ENCODE measurements at places on chromosomes 12 and 14.
A peak's percentile ranks its signal among the peaks of the same experiment; 100 is the strongest.

DNA sequence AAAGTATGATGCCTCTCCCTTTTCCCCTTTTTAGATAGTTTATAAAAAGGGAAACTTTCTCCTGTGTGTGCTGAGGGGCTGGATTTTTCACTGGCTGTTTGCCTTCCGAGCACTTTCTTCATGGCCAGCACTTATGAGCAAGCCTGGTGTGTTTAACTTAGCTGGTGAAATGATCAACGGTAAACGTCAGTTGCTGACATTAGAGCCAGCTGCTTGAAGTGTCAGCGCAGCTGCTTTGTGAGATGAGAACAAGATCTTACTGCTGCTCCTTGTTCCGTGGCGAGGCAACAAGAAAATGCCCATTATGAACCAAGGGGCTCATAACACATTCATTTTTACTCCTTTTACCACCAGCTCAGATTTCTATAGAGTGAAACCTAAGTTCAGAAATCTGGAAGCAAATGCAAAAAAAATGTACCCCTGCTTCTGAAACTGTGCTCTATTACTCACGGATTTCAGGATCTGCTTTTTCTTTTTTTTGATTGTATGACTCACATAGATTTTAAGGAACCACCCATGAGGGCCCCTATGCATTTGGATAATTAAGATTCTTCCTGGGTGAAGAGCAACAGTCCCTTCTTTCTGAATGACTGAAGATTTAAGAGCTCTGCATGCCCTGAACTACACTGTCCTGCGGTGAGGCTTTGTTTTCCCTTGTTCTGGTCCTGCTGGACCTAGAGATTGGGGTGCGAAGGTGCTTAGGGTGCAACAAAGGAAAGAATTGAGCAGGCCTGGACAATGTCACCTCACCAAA is 74.3 kb upstream of the CPM start:
- no peak for DNase-seq

DNA sequence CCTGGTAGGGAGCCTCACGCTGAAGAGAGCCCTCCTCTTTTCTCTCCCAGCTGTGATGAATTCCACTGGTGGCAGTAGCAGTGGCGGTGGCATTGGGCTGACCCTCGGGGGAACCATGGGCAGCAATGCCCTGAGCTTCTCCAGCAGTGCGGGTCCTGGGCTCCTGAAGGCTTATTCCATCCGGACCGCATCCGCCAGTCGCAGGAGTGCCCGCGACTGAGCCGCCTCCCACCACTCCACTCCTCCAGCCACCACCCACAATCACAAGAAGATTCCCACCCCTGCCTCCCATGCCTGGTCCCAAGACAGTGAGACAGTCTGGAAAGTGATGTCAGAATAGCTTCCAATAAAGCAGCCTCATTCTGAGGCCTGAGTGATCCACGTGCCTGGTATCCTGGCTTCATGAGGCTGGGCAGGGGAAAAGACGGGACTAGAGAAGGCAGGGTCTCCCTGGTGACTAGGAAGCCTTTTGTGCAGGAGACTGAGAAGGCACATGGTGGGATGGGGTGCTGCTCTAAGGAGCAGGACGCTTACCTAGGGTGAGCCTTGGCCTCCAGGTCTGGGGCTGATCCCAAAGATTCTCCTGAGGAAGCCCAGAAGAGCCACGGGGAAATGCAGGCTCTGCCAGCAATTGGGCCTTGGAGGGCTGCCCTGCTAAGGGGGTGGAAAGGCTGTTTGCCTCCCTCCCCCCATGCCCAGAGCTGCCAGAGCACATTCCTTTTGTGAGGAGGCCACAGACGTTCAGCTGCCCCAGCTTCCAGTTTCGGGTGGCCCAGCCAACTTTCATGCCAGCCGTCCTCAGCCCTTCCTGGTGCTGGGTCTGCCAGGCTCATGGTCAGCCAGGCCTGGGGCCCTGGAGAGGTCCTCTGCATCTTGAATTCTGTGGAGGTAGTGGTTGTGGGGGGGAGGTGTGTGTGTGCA is 15.8 kb downstream of the KRT7 start:
- DNase-seq, result no peak

DNA sequence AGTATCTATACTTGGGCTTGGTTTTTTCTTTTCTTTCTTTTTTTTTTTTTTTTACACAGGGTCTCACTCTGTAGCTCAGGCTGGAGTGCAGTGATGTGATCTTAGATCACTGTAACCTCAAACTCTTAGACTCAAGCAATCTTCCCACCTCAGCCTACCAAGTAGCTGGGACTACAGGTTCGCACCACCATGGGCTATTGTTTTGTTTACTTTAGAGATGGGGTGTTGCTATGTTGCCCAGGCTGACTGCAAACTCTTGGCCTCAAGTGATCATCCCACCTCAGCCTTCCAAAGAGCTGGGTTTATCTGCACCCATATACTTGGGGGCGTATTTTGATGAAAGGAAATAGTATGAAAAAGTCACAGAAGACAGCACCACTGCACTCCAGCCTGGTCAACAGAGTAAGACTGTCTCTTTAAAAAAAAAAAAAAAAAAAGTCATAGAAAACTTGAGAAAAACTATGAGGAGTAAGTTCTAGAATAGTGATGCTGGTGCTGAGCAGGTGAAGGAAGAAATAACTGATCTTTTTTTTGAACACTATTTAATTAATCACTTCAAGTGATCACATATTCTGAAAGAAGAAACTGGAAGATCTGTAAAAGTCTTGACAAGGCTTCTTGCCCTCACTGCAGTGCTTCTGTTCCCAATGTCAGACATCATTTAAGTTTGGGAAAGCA is 53.8 kb upstream of the NPFF start:
- DNase-seq, result no peak

DNA sequence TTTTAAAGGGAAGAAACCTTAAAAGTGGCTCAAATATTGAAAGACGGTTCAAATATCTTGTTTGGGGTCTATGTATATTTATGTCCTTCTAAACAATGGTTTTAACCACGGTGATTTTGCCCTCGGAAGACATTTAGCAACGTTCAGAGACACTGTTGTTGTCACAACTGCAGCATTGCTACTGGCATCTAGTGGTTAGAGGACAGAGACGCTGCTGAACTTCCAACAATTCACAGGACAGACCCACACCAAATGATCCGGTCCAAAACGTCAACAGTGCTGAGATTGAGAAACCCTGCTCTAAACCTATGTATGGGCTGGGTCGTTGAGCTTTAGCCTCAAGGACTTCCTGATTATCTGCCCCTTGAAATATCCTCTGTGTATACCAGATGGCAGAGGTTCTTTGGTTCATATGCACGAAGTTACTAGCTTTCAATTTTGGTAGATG is 1.7 kb downstream of the ANGEL1 start:
- peak; percentile 37 for DNase-seq

DNA sequence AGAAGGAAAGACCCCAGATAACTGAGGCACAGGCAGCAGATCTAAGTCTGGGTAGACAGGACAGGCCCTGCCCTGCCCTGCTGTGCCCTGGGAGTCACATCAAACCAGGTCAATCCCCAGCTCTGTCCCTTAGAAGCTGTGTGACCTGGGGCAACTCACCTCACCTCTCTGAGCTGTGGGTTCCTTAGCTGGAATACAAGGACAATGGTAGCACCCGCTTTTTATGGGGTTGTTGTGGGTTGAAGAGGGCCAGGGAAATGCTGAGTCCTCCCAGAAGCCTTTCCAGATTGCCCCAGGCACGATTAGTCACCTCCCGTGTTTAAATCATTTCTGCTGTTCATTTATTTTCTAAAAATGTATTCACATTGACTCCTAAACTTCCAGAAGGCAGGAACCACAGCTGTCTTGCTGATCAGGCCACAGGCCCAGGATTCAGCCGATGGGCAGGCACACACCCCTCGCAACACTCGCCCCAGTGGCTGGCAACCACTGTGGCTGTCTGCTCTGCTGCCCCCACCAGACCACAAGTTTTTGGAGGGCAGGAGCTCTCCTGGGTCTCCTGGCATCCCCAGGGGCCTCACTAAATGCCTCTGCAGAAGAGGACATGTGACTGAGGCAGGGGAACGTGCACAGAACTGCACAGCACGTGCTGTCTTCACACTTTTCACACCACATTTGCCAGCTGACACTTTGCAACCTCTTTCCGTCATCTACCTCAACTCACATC is 3.0 kb downstream of the SELPLG start:
- peak; percentile 83 for DNase-seq

- no peak for DNase-seq
Measured at GRCh38 chr12:46609273-46609623, 216.5 kb downstream of the SLC38A4 start.

DNA sequence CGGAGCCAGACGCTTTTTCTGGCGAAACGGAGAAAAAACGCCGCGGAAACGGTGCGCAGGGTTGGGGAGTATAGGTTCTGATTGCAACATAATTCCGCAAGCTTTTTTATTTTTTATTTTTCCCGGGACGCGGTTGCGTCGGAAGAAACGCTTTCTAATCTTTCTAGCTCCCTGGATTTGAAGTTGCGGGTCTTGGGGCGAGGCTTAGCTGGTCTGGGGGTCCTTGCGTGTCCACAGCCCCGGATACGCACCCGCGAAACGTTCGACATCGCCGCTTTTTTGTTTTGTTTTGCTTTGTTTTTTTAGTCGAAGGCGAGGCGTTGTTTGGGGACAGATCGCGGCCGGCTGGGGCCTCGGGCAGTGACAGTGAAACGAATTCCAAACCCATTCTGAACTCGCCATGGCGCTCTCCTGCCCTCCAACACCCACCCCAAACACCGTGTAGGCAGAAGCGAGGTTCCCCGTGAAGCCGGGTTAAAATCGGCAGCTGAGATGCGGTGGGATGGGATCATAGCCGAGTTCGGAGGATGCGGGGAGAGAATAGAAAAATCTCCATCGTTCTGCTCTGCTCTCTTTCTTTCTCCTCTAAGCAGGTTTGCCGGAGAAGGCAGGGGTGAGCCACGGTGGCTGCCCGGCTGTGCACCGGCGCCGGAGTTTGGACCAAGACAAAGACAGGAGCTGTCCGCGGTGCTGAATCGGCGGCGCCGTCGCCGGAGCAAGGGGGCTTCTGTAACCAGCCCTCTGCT is 8.1 kb upstream of the LHX5 start:
- peak; percentile 45 for DNase-seq

DNA sequence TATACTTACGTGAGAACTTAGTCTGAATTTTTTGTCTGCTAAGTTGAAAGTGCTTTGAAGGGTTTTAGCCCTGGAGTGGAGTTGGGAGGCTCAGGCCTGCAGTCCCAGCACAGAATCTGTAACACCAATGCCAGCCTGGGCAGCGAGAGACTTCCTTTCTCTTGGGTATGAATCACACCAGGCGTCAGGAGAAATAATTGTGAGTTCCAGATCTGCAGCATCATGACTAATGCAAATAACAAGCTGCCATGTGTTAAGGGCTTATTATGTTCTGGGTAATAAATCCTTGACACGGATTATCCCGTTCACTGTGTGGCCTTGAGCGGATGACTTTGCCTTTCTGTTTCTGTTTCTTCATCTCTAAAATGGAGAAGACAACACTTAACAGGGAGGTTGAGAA is 70.6 kb downstream of the B4GALNT3 start:
- DNase-seq, result no peak

DNA sequence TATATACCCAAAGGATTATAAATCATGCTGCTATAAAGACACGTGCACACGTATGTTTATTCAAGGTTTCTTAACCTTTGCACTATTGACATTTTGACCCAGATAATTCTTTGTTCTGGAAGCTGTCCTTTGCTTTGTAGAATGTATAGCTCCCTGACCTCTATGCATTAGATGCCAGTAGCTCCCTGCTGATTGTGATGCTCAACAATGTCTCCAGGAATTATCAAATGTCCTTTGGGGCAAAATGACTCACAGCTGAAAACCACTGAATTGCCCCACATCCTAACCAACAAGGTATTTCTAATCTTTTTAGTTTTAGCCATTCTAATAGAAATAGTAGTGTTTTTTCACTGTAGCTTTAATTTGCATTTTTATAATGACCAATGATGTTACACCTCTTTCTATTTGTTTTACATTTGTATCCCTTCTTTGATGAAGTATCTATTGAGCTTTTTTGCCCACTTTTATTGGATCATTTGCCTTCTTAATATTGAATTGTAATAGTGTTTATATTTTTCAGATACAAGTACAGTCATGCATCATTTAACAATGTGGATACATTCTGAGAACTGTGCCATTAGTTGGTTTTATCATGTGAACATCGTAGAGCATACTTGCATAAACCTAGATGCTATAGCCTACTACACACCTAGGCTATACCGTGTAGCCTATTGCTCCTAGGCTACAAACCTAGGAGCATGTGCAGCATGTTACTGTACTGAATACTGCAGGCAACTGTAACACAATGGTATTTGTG is 10.4 kb upstream of the NOPCHAP1 start:
- DNase-seq, result no peak

DNA sequence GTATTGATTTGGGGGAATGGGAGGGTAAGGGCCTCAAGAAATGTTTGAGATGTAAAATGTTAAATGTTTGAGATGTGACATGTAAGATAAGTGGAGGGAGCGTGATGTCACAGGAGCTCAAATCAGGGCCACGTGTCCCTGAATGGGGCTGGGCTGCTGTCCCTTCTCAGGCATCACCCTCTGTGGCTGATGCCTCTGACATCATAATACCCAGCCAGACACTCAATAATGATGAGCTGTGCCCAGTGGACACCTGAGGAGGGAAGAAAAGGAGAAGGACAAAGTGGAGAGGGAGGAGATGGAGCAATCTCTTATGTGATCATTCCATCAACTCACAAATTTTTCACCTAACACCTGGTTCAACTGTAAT is 120.8 kb downstream of the SAMD4A start:
- no peak for DNase-seq

DNA sequence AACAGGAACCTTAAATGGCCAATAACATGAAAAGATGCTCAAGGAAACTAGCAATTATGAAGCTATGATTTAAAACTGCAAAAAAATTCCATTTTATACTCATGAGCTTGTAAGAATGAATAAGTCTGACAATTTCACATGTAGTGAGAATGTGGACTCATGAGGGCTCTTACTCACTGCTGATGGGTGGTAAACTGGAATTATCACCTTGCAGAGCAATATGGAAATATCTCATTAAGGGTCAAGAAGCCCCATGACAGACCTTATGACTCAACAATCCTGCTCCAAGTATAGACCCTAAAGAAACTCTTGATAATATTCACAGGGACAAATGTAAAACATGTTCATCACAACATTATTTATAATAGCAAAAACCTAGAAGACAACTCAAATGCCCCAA is 23.5 kb upstream of the SMAGP start:
- no peak for DNase-seq

DNA sequence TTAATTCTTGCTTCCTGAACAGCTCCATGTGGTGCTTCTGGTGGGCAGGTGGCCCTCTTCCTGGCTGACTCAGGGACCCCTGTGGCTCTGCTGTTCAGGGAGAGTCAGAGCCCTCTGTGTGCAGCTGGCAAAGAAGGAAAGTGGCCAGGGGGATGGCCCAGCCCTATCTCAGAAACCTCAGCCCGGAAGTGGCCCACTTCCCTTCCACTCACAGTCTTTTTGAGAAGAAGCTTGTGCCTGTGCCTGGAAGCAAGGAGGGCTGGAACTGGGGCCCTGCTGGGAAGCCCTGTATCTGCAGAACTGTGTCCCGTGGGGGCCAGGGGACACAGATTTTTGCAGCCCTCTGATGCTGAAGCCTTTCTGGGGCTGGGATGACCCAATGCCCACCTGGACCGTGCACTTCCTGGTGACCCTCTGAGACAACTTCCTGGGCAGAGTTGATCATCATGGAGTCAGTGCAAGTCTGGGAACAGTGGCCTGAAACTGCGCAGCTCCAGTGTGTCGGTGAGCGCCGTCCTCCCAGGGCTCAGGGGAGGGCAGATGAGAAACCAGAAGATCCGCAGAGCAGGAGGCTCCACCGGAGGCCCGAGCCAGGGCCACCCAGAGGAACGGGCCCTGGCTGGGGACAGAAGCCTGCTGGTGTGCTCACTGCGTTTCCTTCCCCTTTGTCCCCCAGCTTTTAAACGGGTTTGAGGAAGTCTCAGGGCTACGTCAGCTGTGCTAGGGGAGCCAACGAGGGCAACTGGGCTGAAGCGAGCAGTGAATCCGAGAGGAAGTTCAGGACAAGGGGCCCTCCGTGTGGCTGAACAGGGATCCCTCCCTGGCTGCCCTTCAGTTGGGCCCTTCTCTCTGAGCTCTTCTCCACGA is 217.4 kb upstream of the RTL1 start:
- no peak for DNase-seq

All from COLO829 (cell line).